ENCODE measurements at places on chromosomes 3 and 15.

- no peak for DNase-seq
Measured at GRCh38 chr3:193530231-193531165, 24.2 kb downstream of the ATP13A4 start.

- DNase-seq: no peak
Measured at GRCh38 chr15:63250312-63250965, 27.0 kb upstream of the APH1B start.

DNA sequence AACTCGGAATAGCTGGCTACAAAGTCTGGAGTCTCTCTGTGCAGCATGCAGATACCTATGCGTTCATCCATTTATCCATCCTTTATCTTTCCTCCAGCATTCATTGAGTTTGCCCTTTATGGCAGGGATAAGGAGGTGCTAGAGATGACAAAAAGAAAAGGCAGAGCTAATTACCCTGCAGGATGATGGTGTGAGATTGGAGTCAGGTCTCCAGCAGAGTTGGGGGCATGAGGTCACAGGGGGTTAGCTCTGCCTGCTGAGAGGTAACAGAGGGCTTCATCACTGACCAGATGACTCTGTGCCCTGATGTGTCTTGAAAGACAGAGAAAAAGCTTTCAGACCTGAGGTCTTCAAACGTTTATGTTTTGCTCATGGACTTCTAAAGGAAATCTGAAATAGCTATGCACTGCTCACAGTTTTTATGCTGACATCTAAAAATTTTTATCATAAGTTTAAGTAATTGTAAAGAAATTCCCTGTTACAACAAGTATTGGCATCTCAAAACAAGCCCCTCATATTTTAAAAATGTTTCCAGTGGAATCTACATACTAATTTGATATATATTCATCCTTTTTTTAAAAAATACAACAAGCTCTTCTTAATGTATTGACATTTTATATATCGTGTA is 132.3 kb upstream of the ANKRD28 start:
- no peak for DNase-seq

GRCh38 chr15:82951472-82952157 is 905 bp downstream of the HOMER2 start:
- DNase-seq: no peak

GRCh38 chr15:90037961-90038631 is 37.0 kb downstream of the ZNF710 start:
- no peak for DNase-seq

- no peak for DNase-seq
Measured at GRCh38 chr15:53675832-53676231, 83.6 kb downstream of the WDR72 start.

DNA sequence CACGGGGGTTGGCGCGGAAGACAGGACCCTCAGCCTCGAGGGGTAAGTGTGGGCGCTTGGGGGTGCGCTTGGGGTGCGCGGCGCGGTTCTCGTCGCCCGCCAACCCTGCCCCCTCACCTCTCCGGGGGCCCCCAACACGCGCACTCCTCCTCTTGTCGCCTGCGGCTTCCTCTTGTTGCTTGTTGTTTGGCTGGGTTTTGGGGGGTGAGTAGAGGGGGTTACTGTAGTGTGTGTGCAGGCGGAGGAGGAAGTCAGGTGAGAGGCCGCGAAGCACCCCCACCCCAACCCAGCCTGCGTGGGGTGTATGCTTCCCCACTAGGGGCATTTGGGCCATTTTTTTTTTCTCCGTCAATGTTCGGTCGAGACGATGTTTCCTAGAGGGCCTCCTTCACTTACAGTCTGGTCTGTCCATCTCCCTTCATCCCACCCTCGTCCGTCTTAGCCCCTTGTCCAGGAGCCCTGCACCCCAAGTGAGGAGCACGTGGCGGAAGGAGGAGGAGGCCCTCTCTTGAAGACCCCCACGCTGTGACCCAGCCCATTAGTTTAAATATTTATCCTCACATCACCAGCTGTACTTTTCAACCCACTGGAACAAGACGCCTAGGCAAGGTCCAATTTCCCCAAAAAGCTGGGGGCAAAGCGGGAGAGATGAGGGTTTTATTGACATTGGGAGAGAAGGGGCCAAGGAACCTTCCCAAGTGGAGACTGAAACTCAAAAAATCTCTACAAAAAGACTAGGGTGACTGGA is 20.4 kb upstream of the SATB1 start:
- DNase-seq: no peak

DNA sequence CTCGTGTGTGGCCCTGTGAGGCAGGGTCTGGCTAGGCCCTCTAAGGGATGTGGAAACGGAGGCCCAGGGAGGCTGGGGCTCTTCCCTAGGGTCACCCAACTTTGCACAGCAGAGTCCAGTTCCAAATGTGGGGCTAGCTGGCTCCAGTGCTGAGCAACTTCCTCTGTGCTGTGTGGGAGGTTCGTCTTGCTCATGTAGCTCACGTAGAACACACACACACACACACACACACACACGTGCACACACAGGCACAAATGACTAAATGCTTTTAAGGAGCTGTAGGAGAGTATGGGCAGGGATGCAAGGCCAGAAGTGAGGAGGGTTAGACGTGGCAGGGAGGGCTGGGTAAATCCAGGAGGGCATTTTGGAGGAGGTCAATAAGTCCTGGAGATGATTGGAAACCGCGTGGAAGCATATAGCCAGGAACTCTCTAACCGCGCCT is 213.8 kb downstream of the RPLP1 start:
- no peak for DNase-seq

DNA sequence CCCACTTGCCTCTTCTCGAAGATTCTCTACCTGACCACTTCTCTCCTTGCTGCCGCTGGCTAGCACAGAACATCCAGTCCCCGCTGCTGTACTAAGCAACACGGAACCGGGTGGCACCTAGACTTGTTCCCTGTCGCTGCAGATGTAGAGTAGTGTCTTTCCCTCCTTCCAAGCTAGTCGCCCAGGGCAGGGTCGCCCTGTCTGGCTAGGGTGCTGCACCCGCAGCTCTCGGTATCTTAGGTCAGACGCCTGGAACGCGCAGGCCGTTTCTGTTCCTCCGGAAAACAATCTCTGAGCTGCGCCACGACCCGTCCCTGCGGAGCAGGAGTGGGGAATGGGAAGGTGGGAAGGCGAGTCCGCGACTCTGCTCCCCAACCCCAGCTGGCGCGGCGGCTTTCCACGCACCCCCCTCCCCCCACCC is 758 bp upstream of the SNX33 start:
- DNase-seq: no peak

- no peak for DNase-seq
Measured at GRCh38 chr3:185439745-185440466, 58.9 kb downstream of the TMEM41A start.

- no peak for DNase-seq
Measured at GRCh38 chr15:41772720-41773331, 1.5 kb upstream of the MAPKBP1 start.

- DNase-seq: no peak
Measured at GRCh38 chr15:77568973-77569728, 63.6 kb downstream of the LINGO1 start.

- no peak for DNase-seq
Measured at GRCh38 chr3:196097373-196098154, 15.7 kb upstream of the TFRC start.

DNA sequence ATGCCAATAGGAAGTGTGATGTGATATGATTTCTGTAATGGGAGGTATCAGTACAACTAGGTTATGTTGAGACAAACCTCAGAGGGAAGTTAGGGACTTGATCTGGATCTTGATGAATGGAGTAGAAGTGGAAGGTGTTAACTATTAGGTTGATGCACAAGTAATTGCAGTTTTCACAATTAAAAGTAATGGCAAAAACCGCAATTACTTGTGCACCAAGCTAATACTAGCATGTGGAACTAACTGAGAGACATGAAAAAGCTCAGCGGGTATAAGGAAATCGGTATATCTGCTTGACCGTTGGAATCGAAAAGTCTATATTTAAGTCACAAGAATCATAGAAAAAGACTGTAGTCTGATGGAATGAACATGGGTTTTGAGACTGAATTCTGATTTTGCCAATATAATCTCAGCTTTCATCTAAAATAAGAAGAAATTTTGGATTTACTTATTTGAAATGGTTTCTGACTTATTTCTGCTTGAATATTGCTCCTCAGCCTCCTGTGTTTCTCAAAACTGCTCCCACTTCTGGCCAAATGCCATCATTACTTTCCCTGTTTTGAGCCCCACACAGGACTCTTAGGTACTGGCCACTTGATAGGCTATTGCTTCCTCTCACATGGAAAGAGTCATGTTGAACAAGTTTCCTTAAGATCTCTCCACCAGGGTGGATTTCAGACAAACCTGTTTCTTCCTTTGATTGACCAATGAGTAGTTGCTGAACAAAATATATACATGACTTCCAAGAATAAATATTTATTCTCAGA is 271.5 kb upstream of the COL8A1 start:
- DNase-seq: no peak

DNA sequence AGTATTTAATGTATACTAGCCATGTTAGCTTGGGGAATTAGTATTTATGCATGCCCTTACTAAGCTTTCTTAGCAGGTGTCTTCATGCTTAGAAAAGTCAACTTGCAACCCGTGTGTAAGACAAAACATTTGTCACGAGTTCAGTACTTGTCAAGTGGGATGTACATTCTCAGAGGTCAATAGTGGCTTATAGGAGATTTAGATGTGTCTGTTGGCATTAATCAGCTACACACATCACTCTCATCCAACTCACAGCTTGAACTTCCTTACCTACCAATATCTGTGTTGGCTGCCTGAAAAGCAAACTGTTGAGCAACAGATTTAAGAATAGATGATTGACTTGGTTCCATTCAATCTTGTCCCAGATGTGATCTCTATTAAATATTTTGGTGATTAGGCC is 109.5 kb downstream of the ROBO2 start:
- DNase-seq: no peak

DNA sequence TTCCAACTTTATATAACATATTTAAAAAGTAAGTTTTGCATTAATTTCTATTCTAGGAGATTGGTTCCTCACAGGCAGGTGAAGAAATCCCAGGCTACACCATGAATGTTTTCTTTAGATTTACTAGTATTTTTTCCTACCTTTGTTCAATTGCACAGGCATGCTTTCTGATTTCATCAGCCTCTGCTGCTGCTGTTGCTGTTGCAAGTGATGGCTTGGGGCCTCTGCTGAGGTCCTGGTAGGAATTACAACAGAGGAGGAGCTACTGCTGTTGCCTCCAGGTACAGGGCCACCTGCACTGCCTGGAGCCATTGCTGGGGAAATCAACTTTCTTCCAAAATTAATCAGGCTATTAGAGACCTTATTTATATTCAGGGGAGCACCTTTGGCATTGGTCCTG is 353.3 kb downstream of the PLCL2 start:
- DNase-seq: no peak

- no peak for DNase-seq
Measured at GRCh38 chr15:81008312-81008711, 7.6 kb downstream of the TLNRD1 start.

- no peak for DNase-seq
Measured at GRCh38 chr3:85760342-85760741, 801.6 kb downstream of the CADM2 start.

DNA sequence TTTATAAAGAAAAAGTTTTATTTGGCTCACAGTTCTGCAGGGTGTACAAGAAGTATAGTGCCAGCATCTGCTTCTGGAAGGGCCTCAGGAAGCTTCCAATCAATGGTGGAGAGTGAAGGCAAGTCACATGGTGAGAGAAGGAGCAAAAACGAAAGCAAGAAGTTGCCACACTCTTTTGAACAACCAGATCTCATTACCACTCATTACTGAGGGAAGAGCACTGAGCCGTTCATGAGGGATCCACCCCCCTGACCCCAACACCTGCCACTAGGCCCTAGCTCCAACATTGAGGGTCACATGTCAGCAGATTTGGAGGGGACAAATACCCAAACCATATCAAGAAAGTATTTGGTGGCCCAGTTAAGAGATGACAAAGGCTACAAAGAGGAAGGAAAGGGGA is 239.3 kb upstream of the UBE2E1 start:
- no peak for DNase-seq
